ENCODE measurements at places on chromosomes 16 and 17. TPM values are rescaled to one million over a fixed set of nuclear protein-coding genes. Genes with fewer than 3 reads are reported as not detected.

- DNase-seq, result no peak
These were observed 118.4 kb downstream of the ZNF778 start for GRCh38 chr16:89335803-89336485.

Gene SPNS2
- 6.9 TPM for total RNA-seq

Gene MYADML2
- not detected for total RNA-seq

Gene CTRL
- 7.2 TPM for total RNA-seq

Gene DHRS7C
- total RNA-seq, result not detected

DNA sequence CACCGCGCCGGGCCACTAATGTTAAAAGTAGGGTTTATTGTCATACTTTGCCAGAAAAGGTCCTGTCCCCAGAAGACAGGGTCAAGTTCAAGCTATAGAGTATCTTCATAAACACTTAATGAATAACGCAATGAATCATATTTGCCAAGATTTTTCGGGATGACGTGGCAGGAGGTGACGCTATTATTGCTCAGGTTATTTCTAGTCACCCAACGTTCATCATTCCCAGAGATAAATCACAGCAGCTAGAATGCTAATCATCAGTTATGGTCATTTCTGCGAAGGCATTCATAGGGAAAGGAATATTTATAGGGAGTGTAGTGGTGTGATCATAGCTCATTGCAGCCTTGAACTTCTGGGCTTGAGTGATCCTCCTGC, 2.0 kb downstream of the TMC5 start:
- DNase-seq, result no peak

- no peak for DNase-seq
These were observed 153.9 kb upstream of the TBX2 start for GRCh38 chr17:61245706-61246135.

Gene YBX2
- 0.37 TPM for total RNA-seq

- peak; percentile 30 for DNase-seq
These were observed 165.2 kb upstream of the CHMP6 start for GRCh38 chr17:80826346-80826954.

Gene TGFB1I1
- total RNA-seq, result 1.5 TPM

GRCh38 chr17:65417406-65418221, 143.8 kb downstream of the AXIN2 start:
- DNase-seq, result no peak

GRCh38 chr16:8848231-8848938, 20.4 kb downstream of the CARHSP1 start:
- no peak for DNase-seq

DNA sequence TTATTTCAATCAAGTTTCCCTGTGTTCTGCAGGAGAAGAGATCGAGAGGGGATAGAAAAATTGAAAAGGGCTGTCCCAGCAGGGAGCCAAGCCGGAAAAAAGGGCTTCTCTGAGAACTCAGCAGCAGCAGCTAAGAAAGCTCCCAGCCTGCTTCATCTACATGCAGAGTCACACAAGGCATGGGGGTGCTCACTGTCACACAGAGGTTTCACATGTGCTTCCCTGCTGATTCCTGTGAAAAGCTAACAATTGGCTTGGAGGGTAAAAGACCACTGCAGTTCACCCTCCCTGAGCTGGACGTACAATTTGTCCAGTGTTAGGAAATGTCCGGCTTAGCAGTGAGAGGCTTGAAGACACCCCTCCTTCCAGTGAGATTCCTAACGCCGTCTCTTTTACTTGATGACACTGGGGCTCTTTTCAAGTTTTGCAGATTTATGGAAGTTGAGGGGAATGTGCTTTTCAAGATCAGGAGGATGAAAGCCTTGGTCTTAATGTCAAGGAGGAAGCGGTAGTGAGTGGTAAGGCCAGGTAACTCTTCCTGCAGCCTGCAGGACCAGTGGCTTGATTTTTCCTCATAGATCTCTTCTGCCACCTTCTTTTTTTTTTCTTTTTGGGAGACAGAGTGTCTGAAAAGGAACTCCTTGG, 85.6 kb downstream of the WNT3 start:
- DNase-seq, result no peak

Gene DCXR
- total RNA-seq, result 110 TPM

DNA sequence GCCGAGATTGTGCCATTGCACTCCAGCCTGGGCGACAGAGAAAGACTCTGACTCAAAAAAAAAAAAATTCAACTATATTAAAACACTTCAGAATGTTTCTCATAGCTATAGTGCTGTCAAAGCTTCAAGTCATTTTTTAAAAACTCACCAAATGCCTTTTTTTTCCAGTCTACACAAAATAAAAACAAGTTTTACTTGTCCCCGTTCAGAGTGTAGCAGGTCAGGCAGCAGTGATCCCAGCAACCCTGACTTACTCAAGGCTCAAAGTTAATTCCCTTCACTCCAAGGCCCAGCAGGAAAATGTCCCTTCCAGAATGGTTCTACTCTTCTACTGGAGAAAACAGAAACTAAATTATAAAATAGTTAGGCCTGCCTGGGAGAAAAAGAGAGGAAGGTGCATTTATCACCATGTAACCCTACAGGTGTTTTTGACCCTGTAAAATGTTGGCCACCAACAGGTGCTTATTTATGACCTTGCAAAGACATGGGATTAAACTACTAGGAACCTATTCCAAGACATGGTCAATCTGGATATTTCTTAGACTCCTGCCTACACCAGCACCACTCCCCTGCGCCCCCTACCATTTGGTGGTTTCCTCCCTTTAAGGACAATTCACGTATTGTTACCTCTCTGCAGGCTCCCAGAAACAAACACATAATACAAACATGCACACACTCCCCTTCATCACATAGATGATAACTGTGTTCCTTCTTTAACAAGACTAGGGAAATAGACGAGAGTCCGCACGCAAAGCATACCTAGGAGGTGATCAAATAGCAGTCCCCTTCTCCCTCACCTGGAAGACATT, 5.4 kb downstream of the AMFR start:
- no peak for DNase-seq

Gene KRT16
- not detected for total RNA-seq

DNA sequence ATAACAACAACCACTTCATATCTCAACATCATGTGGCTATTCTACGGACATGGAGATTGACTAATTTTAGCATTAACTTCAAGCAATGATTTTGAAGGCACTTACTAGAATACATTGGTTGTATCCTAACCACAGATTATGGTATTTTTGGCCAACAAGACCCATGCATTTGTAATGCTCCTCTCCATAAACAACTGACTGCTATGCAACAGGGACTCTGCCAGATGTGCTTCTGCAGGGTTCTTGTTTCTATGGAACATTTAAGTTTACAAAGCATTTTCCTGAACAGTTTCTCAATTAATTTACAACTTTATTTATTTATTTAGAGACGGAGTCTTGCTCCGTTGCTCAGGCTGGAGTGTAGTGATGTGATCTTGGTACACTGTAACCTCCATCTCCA, 178.0 kb downstream of the PARN start:
- no peak for DNase-seq

GRCh38 chr16:81548551-81548875, 103.9 kb downstream of the CMIP start:
- no peak for DNase-seq

DNA sequence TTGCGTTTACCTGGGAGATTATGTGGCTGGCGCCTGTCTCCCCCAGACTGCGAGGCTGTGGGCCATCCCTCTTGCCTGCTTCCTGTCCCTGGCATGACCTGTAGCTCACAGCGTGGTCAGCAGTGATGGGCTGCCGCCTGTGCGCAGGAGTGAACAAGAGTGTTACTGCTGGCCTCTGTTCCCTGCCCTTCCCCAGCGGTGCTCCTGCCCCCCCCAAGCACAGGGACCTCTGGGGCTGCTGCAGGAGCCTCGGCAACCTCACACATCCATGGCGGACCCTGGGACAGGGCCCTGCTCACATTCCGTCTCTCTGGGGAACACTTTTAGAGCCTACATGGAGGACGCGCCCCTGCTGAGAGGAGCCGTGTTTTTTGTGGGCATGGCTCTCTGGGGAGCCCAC, 10.6 kb downstream of the TSC2 start:
- DNase-seq, result no peak

Gene GLTPD2
- total RNA-seq, result not detected

Gene PROCA1
- total RNA-seq, result 12.0 TPM

GRCh38 chr17:45719335-45720071, 64.6 kb upstream of the CRHR1 start:
- no peak for DNase-seq

- DNase-seq, result no peak
These were observed 1.2 kb downstream of the PPP1R1B start for GRCh38 chr17:39627712-39628516.

DNA sequence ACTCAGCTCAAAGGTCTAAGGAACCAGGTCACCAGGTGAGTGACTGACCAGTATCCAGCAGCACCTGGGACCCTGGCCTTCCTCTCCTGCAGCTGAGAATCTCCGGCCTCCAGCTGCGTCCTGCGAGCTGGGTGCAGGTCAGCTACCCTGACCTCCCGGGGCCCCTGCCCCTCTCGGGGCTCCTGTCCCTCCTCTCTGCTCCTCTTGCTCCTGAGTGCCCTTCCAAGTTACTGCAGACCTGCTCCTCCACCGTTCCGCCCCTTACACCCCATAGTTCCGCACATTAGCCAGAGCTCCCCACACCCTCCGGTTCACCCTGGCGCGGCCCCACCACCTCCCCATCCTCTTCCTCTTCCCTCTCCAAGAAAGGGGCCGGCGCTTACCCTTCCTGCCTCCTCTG, 10.6 kb downstream of the FOXJ1 start:
- no peak for DNase-seq

GRCh38 chr17:48726114-48726915, 2.2 kb downstream of the HOXB13 start:
- no peak for DNase-seq

Gene PRR29
- total RNA-seq, result 1.00 TPM

DNA sequence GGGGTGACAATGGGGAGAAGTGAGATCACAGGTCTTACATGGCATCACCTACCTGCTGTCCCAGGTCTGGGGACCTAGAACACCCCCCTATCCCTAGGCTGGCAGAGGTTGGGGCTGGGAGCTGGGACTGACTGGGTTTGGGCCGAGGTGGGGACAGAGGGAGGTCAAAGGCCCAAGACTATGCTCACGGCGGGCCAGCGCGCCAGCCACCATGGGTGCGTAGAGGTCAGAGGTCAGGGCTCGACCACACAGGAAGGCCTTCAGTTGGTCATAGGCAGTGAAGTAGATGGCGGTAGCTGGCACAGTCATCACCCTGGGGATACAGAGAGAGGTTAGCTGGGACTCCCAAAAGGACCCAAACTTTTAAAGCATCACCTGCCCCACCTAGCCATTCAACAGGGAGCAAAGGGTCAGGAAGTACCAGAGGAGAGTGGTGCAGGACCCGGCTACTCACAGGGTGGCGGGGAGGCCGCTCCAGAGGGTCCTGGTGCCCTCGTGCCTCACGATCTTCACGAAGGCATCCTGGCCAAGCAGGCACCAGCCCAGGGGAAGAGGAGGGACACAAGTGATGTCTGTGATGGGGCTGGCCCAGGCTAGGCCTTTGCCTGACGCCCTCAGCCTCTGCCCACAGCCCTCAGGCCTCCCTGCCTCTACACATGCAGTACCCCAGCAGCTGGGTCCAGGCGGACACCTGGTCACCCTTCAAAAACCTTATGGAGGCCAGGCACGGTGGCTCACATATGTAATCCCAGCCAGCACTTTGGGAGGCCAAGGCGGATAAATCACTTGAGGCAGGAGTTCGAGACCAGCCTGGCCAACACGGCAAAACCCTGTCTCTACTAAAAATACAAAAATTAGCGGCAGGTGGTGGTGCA, 3.1 kb downstream of the SLC25A39 start:
- DNase-seq, result no peak

Gene APOH
- total RNA-seq, result not detected

DNA sequence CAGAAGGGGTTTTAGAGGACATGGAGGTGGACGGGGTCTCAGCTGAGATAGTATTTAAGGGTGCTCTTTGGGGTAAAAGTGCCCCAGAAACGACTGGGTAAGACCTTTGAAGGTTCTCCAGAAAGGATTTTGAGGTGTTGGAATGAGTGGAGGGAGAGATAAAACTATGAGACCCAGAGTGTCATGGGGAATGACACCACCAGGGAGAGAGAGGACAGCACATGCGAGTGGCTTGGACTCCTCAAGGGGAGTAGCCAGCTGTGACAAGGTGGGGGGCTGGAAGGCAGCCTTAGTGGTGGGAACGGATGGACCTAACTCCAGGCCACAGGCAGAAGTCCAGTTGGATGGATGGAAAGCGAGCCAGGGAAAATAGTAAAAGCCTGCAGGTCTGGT, 19.2 kb upstream of the PITPNM3 start:
- no peak for DNase-seq

GRCh38 chr16:49416001-49416675, 42.5 kb downstream of the C16orf78 start:
- no peak for DNase-seq

DNA sequence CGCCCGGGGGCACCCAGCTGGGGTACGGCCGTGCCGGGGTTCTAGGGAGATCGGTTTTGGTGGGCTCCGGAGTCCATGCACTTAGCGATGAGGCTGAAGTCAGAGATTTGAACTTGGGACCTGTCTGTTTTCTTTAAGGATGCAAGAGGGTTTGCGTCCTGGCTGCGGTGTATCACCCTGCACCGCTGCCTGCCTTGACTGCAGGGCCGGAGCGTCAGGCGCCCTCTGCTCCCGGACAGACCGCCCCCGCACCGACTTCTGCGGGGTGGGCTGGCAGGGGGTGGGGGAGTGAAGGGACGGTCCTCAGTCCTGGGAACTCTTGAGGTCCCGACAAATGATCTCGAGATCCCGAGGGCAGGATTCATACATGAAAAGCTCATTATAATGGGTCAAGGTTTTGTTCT, 701 bp downstream of the PDP2 start:
- no peak for DNase-seq

Gene FLOT2
- 216 TPM for total RNA-seq

Gene BANP
- total RNA-seq, result 50.2 TPM

Gene CCDC200
- 0.45 TPM for total RNA-seq

GRCh38 chr16:30557707-30557956, 542 bp downstream of the ZNF764 start:
- DNase-seq, result no peak

DNA sequence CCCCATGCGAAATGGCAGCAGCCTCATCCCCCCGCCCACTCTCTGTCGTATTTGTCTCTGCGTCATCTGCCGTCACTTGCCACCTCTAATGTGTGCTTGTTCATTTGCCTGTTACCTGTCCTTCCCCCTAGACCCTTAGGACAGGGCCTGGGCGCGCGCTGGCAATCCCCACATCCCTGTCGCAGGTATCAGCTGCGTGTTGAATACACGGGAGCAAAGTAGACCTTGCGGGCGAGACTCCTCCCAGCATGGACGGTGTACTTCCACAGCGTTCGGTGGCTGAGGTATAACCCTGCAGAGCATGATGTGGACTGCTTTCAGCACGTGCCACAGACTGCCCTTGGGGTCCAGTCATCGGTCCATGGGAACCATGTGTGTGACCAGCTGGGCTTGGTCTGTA, 170.1 kb upstream of the CHMP6 start:
- DNase-seq, result peak; percentile 4

Gene YPEL2
- total RNA-seq, result 24.0 TPM
